ENCODE measurements at places on chromosomes 1 and 21. TPM values are rescaled to one million over a fixed set of nuclear protein-coding genes. Genes with fewer than 3 reads are reported as not detected.

The ESPN gene
- total RNA-seq: 0.44 TPM

The ANGPTL1 gene
- not detected for total RNA-seq

The OR2T11 gene
- not detected for total RNA-seq

The NPPA gene
- not detected for total RNA-seq

The SLC45A3 gene
- total RNA-seq: 0.44 TPM

The BACE2 gene
- 1.8 TPM for total RNA-seq

The KIF2C gene
- total RNA-seq: 71.0 TPM

The ANKRD35 gene
- 0.58 TPM for total RNA-seq

All from activated naive CD8-positive, alpha-beta T cell treated with anti-CD3 and anti-CD28 coated beads for 36 hours (primary cell).